GM06990 (cell line): ENCODE measurements at places on chromosomes 1 and 21.

- DNase-seq: no peak
Measured at GRCh38 chr1:243758647-243759046, 91.4 kb downstream of the AKT3 start.

DNA sequence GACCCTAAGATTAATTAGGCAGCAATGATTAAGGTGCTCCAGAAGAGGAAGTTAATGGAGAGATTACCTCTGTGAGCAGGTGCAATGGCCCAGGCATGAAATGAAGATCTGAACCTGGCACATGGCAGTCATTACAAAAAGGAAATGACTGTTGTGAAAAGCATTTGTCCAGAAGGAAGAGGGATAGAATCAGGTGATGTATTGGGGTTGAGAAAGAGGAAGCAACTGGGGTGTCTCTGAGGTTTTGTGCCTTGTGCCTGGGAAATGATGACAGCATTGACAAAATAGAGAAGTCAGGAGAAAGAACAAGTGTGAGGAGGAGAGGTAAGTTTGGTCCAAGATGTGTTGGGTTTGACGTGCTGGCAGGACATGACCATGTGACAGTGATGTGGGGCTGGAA is 5.6 kb downstream of the CRCT1 start:
- no peak for DNase-seq

DNA sequence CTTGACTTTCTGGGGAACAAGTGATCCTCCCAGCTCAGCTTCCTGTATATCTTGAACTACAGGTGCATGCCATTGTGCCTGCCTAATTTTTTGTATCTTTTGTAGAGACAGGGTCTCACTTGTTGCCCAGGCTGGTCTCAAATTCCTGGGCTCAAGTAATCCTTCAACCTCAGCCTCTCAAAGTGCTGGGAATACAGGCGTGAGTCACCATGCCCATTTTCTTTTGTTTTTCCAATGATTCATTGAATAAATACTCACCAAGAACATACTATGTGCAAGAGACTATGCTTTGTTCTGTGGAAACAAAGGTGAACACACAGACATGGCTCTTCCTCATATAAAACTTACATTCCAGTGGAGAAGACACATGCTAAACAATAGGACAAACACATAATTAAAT is 407.8 kb upstream of the DAB1 start:
- no peak for DNase-seq

- no peak for DNase-seq
Measured at GRCh38 chr1:107365527-107366240, 224.8 kb downstream of the NTNG1 start.

DNA sequence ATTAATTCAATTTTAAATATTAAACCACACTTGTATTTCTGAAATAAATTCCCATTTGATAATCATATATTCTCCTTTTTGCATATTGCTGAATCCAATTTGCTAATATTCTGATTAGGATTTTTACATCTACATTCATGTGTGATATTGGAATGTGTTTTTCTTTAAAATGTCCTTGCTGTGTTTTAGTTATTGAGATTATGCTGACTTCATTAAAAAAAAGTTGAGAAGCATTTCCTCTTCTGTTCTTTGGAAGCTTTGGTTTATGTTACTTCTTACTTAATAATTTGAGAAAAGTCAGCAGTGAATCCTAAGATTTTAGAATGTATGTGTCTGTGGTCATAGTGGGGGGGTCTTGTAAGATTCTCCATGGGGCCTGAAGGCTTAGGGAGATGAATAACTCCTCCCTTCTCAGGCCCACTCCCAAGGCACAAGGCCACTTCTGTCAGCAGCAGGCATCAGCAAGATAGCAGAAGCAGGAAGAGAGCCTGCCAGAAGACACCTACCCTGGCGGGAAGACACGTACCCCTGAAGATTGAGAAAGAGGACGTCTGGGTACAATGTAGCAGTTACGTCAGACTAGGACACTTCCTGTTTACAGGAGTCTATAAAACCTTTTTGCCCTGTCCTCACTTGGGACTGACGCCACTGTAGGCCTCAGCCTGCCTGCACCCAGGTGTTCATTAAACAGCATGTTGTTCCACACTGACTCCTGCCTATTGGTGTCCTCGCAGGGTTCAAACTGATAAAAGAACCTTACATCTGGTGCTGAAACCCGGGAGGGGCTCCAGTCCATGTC is 56.9 kb downstream of the ODF2L start:
- no peak for DNase-seq
